GM04503 (cell line): ENCODE measurements at places on chromosomes 1 and 21.

GRCh38 chr21:37496972-37497371, 130.4 kb downstream of the DYRK1A start:
- no peak for DNase-seq

DNA sequence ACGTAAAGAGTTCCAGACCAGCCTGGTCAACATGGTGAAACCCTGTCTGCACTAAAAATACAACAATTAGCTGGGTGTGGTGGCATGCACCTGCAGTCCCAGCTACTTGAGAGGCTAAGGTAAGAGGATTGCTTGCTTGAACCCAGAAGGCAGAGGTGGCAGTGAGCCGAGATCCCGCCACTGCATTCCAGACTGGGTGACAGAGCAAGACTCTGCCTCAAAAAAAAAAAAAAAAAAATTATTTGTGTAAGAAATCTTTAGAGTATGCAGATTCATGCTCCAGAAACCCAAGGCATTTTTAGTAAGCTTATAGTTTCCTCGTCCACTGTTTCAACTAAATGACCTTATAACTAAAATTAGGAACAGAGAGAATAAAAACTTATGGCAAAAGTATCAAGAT, 51.3 kb downstream of the ABL2 start:
- no peak for DNase-seq

GRCh38 chr1:4147509-4147908, 247.4 kb upstream of the C1orf174 start:
- DNase-seq, result no peak

DNA sequence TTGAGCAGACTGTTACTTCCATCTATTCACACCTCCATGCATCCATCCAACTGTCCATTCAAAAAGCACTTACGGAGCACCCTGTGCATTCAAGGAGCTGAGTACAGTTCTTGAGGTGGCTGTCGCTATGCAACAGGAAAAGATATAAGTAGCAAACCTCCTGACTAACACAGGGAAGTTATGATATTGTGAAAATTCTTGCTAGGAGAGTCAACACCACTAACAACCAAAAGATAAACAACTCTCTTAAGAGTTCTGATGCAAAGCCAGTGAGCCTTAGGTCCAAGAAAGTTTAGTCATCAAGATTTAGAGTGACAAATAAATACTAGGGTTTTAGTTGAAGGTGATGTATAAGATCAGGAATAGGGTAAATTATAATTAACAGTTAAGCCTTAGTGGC, 44.5 kb upstream of the TRIM45 start:
- DNase-seq, result peak; percentile 74

DNA sequence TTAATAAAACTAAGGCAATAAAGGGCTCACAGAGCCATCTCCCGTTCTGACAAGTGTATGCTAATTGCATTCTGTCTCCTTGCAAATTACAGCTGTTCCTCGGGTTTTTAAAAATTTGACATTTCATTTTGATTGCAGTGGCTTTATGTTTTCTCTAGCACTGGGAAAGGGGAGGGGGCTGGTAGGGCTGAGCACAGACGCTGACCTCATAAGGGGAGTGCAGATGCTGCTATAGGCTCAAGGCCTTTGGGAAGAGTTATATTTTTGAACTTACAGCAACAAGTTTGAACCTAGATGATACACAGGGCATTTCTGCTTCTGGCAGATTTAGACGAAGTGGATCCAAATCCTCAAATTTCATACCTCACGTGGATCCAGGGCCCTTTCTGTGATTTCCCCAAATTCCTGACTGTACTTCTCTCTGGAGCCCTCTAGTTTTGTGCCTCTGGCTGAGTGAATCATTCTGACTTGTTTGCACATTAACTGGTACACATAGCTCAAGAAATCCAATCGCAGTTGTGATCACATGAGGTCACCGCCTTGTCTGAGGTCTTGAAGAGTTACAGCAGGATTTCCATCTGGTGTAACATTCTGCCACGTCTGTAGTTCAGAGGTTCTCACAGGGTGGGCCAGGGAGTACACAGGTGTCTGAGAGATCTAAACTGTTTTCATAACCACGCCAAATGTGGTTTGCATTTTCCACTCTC, 230.3 kb downstream of the C1orf94 start:
- DNase-seq, result peak; percentile 30

DNA sequence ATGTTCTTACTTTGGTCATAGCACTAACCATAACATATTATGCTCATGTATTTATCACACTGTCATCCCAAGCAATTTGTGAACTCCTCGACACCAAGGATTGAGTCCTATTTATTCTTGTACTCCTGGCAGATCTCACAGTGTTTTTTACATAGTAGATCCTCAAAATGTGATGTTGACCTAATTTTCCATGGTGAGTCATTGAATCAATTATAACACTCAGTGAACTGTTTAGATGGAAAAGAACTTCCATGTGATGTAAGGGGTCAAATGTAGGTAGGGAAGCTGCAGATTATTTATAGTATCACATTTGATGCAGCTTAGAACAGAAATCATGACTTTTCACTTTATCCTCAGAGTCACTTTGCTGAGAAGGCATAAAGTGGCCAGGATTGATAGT, 281.9 kb upstream of the ADAMTS5 start:
- no peak for DNase-seq

DNA sequence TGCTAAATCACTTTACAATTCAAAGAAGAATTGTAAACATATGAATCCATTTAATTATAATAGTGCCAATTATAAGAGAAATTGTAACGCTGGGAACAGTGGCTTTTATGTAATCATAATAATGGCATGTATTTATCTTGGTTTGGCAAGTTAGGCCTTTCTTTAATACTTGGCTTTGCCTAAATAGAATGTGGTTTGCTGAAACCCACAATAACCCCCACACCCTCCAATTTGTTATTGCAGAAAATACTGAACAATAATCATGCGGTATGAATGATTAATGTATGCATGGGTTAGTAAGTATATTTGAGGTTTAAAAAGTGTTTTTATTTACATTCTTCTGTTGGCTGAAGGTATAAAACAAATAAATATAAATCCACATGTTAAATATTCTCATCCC, 138.2 kb downstream of the NFIA start:
- no peak for DNase-seq

GRCh38 chr1:211194826-211195225, 60.9 kb upstream of the KCNH1 start:
- no peak for DNase-seq

DNA sequence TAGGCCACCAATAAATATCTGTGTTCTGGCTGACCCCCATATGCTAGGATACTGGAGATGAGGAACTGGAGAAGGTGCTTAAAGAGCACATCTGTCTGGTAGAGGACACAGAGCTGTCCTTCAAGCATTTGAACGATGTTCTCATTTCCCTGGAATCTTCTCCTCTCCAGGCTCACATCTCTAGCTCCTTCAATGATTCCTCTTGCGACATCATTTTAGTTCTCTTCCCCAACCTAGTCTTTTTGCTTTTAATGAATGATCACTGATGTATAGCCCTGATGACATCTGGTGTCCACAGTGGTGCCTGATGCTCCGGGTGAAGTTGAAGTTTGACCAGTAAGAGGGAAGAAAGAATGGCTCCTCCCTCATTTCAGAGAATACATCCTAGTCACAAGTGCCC, 80.8 kb upstream of the UBE2U start:
- no peak for DNase-seq

GRCh38 chr1:116564426-116564825, 6.4 kb downstream of the CD58 start:
- DNase-seq, result no peak

- DNase-seq, result peak; percentile 62
Observed at GRCh38 chr1:162497723-162498495, at the start of gene UHMK1. Gene UHMK1 (plus strand): TSS chr1:162497818. CDS start chr1:162498001, 183 bp downstream.

DNA sequence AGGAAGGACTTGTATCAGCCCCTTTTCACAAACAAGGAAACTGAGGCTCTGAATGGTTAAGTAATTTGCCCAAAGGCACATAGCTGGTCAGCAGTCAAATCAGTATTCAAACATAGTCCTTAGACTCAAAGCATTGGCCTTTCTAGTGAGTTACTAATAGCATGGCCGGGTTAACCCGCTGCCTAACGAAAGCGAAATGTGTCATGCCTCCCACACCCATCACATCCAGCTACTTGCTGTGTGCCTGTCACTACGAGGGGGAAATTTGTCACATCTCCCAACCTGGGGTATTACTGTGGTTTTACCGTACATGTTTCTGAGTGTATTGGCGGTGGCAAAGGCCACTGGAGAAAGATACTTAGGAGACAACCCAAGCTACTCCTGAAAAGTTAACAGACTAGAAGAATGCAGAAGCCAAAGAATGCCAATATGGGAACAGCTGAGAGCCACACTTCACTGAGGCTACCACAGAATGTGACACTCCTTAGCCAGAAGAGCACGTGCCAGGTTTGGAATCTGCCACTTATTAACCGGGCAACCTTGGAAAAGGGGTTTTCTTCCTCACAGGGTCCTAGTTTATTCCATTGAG, 363.5 kb downstream of the KCNH1 start:
- no peak for DNase-seq

GRCh38 chr1:156012051-156012817, 8.5 kb downstream of the SSR2 start:
- DNase-seq, result no peak

GRCh38 chr1:219927298-219927955, 930 bp downstream of the SLC30A10 start:
- no peak for DNase-seq

DNA sequence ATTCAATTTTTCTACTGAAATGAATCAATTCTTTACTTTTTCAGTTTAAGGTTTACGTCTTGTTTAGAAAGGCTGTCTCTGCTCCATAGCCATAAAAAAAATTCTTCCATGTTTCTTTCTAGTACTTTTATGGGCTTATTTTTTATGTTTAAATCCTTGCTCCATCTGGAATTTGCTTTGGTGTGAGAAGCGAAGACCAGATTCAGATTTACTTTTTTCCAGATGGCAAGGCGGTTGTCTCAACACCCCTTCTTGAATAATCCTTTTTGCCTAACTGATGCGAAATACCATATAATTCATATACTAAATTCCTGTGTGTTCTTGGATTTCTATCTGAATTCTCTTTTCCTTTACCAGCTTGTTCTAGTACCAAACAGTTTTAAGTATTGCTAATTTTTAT, 101.5 kb downstream of the C1orf94 start:
- DNase-seq, result no peak

GRCh38 chr1:157682710-157683437, 17.7 kb downstream of the FCRL3 start:
- no peak for DNase-seq

DNA sequence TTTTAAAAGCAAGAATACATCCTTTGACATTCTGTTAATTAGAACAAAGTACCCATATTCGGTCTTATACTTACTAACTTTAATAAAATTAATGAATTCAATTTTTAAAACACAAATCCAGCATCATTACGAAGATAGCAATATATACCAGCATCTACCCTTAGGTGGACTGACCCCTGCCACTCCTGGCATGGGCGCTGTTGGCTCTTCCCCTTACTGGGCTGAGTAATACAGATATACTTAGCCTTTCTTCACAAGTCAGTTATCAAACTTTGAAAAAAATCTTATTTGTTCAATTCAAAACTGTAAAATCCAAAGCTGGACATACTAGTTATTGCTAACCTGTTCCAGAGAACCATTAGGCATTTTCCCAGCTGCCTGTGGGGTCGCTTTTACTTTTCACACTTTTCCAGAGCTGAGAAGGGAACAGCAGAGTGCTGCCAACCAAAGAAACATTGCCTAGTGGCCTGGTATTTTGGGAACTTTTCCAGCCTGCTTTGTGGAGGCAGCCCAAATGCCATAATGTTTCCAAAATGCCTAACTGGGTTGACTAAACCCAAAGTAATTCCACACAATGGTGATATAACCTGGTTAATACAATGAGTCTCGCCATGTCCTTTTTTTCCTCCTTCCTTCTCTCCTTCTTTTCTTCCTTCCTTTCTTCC, 424.7 kb upstream of the ADGRL2 start:
- no peak for DNase-seq

GRCh38 chr1:174890024-174890423, 109.7 kb upstream of the CACYBP start:
- DNase-seq, result no peak

GRCh38 chr1:199404976-199405375, 622.5 kb upstream of the NR5A2 start:
- DNase-seq, result no peak

DNA sequence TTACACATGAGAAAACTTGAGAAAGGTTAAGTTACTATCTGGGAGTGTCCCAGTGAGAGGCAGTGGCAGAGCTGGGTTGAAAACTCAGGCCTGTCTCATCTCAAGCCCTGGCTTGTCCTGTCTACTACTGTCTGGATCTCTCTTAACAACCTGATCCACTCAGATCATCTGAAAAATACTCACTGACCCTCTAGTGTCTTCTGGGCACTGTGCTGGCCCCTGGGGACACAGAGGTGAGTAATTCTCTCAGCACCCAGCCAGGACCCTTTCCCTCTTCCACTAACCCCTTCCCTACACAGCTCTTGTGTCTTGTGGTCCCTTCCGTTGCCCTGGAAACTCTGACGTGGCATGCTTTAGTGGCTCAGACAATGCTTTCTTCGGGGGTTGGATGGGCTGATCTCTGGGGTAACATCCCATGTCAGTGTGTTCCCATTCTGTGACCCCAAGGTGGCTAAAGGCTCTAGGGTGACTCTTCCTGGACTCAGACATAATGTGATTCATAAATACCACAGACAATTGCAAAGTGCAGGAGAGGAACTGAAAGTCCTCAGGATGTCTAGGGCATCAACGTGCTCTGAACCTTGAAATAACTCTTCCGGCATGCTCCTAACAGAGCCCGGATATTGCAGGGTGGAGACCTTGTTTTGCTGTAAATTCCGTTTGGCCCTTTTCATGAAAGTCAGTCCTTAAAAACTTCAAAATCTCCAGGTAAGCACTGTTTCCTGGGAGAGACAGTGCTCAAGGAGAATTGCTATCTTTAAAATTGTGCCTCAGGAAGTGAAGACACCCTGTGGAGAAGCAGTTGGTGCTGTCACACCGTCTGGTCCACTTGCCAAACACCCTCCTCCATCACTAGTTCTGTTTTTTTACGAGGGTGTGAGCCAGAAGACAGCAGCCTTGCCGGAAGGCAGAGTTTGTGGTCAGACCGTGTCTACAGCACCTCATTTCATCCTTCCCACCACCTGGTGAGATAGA, 4.0 kb downstream of the SHISAL2A start:
- no peak for DNase-seq

DNA sequence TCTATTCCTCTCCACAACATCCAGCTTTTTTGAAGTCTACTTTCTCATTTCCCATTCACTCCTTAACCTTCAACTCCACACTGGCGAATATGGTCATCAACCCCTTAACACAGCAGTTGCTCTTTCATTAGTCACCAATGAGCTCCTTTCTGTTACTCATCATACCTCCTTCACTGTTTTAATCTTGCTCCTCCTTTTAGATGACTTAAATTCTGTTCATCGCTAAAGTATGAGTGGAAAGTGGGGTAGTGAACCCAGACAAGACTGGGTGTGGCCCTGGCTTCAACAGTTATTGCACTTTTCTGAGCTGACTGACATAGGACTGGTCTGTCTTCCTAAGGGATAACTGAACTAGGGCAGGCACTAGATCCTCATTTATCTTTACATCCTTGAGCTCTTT, 51.3 kb downstream of the AKT3 start:
- peak; percentile 88 for DNase-seq

DNA sequence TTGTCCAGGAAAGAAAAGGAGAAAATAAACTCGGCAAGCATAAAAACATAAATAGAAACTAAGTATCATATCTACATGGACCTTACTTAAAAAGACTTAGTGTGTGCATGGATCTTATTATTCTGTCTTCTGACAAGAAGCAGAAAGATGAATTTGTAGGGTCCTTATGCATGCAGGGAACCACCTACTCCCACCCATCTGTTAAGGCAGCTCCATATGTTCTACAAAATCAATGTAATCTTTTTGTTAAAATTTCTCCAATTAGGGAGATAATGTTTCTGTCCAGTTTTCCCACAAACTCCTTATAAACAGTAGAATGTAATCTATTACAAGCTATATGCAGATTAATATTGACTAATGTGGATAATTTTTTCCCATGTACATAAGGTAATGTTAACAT, 13.9 kb upstream of the PTPN14 start:
- no peak for DNase-seq
